NCI-H2081 (cell line): ENCODE measurements at places on chromosomes 11 and 22.

DNA sequence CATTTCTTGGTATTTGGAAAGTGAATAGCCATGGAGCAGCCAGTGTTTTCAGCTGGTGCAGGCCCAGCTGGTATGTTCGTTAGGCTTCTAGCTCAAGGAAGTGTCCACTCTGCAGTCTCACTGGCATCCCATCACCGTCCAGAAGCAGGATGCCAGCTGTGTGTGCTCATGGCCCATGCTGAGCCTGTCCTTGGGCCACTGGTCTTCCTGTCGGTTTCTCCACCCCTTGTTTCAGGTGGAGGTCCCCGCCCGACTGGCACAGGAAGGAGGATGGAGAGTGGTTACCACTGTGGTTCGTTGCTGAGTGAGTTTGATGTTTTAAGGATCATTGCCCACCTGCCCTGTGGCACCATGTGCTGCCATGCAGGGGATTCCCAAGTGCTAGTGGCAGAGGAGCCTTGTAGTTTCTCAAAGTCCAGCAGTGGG lies 63.7 kb downstream of the MED15 start:
- no peak for DNase-seq

GRCh38 chr11:86288776-86289507 lies 13.1 kb upstream of the HIKESHI start:
- no peak for DNase-seq

- no peak for DNase-seq
These were observed 3.1 kb upstream of the CALCA start for GRCh38 chr11:14975252-14975587.

GRCh38 chr22:50508897-50509296 lies 873 bp downstream of the NCAPH2 start:
- no peak for DNase-seq

GRCh38 chr22:44755417-44755816 lies 3.0 kb downstream of the ARHGAP8 start:
- no peak for DNase-seq

- no peak for DNase-seq
These were observed 5.3 kb downstream of the NLRP6 start for GRCh38 chr11:283405-284104.

- no peak for DNase-seq
These were observed 17.3 kb upstream of the RAPSN start for GRCh38 chr11:47466201-47466600.

DNA sequence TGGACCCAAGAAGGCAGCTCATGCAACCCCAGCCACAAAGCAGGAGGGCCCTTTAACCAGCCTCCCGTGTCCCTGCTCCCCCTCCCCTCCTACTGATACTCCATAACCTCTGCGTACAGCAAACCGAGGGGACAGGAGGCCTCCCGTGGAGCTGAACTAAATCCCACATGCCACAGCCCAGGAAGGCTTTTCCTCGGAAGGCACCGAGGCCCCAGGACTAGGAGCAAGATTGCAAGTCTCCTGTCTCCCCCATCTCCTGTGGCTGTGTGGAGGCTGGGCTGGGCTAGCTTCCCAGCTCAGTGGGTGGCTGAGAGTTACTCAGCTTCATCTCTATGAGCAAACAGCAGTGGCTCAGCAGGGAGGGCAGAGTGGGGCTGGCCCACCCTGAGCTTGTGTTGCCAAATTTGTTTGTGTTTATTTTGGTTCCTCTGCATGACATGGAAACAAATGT lies 62.7 kb upstream of the NECTIN1 start:
- DNase-seq = peak; percentile 39

GRCh38 chr22:48258064-48258701 lies 1495.7 kb downstream of the TBC1D22A start:
- DNase-seq = no peak
